ENCODE measurements at places on chromosomes 3 and 15.

- DNase-seq = no peak
Observed at GRCh38 chr3:192171213-192171612, 556.1 kb downstream of the FGF12 start.

DNA sequence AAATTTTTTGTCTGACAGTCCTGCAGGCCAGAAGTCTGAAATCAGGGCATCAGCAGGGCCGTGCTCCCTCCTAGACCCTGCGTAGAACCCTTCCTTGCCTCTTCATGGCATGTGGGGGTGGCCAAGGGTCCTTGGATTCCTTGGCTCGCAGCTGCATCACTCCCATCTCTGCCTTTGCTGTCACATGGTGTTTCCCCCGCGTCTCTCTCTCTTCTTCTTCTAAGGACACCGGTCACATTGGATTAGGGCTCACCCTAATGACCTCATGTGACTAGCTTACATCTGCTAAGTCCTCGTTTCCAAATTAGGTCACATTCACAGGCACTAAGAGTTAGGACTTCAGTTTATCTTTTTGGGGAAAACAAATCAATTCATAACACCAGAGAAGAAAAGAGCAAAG, 12.0 kb downstream of the SLCO3A1 start:
- no peak for DNase-seq

GRCh38 chr3:70097084-70097483, 97.6 kb downstream of the SAMMSON start:
- no peak for DNase-seq

- DNase-seq = no peak
Observed at GRCh38 chr15:50113187-50113505, 5.9 kb downstream of the ATP8B4 start.

- DNase-seq = no peak
Observed at GRCh38 chr3:29279806-29280205, 1.1 kb upstream of the RBMS3 start.

- peak; percentile 66 for DNase-seq
Observed at GRCh38 chr15:67117370-67117769, 52.0 kb downstream of the SMAD3 start.

DNA sequence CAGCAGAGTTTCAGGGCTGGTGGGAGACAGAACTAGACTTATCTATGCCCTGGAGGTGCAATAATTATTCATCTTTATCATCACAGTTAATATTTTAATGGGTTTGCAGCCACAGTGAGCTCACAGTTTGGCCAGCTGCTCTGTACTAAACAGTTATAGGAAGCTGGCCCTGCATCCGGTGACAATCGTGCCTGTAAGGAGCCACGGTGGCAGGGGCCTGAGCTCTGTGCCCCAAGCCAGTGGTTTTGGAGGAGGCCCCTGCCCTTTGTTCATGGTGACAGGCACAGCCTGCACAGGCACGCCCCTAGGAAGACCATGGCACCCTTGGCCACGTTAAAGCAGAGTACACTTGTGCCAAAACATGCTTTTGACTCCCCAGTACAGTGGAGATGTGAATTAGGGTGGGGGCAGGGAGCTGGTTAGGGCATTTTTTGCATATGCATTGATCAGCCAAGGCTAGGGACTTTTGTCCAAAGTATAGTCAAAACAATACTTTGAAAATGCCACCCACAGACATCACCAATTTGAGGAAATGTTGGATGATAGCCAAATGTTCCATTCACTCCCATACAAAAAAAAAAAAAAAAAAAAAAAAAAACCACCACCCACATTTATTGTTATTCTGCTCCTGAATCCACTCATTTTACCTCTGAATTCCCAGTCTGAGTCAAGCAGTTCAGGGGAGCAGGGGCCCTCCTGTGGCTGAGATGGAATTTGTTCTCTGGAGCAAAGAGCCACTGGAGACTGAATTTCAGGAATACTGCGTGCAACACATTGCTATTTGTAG, 3.4 kb upstream of the RFTN1 start:
- peak; percentile 76 for DNase-seq

DNA sequence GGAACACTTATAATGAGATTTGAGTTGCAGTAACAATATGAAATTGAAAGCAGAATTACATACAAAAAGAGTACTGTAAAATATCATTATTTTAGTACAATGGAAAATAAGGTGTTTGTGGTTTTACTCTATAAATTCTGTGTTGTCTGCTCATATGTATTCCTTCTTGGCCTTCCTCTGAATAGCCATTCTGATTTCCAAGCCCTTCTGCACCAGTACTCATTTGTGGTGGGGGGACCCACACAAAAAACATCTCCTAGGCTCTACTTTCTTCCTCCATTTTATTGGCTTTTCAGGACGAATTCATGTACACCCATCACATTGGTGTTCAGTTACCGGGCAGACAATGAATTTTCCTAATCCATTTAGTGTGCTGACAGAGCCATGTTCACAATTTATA, 338.2 kb downstream of the ERC2 start:
- no peak for DNase-seq

GRCh38 chr3:127088511-127089351, 104.2 kb upstream of the PRR23E start:
- no peak for DNase-seq

DNA sequence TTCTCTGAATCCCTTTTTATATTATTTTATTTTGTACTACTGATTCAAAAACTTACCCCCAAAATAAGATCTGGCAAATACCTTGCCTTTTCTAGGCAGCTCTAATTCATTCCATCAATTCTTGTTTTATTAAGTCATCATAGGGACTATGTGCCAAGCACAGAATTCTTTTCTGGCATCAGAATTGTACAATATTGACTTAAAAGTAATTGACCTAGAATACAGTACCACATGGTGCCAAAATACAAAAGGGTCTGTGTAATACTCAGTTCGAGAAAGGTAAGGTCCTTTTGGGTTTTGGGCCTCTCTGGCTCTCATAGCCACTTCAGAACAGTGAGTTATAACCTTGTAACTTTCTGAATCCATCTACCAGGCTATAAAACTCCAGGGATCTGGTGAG, 46.2 kb downstream of the KBTBD8 start:
- peak; percentile 26 for DNase-seq

- DNase-seq = peak; percentile 25
Observed at GRCh38 chr3:33075995-33076394, 21.0 kb downstream of the GLB1 start.

DNA sequence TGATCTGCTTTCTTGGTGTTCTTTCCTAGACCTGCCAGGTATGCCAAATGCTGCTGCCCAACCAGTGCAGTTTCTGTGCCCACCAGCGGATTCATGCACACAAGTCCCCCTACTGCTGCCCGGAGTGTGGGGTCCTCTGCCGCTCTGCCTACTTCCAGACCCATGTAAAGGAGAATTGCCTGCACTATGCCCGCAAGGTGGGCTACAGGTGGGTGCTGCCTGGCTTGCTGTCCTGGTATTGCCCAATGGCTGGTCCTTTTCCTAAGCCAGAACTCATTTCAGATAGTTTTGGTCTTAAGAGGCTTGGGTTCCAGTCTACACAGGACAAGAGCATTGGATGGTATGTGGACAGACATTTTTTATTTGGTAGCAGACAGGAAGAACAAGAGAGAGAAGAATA, 26.5 kb upstream of the ALPK3 start:
- no peak for DNase-seq

DNA sequence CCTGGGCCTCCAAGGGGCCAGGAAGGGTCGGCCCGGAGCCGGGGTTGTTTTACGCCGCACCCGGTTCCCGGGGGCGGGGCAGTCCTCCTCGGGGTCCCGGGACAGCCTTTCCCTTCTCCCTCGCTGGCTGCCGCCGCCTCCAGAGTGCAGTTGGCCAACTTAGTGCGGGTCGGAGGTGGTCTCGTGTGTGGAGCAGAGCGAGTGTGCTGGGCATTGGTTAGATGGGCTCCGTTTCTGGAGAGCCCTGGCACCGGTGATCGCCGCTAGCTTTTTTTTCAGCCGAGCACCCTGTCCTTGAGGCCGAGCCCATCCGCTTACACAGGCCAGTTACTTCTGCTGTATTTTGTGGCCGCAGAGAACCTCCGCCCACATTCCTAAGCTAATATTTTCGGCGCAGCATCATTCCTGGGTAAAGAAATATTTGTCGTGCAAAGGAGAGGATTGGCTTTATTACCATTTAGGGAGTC, 585 bp downstream of the KIF23 start:
- peak; percentile 95 for DNase-seq

DNA sequence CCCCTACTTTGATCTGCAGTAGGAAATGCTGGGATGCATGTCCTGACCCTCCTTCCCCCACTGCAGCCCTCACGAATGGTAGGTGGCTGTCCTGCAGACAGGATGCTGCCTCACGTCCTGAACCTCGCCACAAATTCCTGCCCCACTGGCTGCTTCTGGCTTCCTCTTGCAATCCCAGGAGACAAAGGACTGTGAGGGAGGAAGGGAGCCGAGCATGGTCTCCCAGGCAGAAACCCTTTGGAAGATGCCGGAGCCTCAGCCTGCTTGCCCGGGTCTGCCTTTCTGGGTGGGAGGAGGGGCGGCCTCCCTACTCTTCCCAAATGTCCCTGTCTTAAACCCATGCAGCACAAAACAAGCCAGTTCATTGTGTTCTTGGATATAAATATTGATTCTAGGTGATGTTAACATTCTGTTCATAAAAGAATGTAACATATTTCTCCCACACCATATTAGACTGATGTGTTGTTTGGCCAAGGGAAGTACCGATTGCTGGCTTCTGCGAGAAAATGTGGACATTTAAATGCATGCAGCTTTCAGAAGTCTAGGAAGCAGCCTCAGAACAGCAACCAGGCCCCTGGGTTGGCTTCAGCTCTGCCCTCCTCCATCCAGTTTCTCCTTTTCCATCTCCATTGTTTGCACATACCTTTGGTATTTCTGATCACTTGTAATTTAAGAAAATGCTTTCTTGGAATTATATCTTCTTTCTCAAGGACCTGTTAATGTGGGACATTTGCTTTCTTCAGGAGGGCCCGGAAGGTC, 75.3 kb downstream of the HMG20A start:
- DNase-seq = peak; percentile 59

- no peak for DNase-seq
Observed at GRCh38 chr3:42226470-42227425, 39.2 kb downstream of the CCK start.

DNA sequence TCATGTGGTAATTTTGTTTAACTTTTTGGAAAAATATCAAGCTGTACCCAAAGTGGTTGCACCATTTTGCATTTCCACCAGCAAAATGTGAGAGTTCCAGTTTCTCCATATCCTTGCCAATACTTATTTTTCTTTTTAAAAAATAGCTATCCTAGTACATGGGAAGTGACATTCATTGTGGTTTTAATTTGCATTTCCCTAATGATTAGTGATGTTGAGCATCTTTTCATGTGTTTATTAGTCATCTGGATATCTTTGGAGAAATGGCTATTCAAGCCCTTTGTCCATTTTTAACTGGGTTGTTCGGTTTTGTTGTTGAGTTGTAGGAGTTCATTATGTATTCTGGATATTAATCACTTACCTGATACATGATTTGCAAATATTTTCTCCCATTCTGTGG, 19.5 kb upstream of the TRANK1 start:
- no peak for DNase-seq

GRCh38 chr15:55407498-55408011, 604 bp downstream of the CCPG1 start:
- DNase-seq = peak; percentile 30

GRCh38 chr3:64247991-64248646, 22.9 kb upstream of the PRICKLE2 start:
- no peak for DNase-seq
